WTC11 (cell line): ENCODE measurements at places on chromosomes 7 and 10.

- DNase-seq: no peak
Observed at GRCh38 chr10:53697038-53697437, 924.5 kb upstream of the MBL2 start.

GRCh38 chr10:78341953-78342614 lies 308.4 kb downstream of the RPS24 start:
- DNase-seq: no peak

GRCh38 chr7:142108728-142109505 lies 2.6 kb upstream of the MGAM2 start:
- DNase-seq: no peak

- DNase-seq: no peak
Observed at GRCh38 chr7:262251-262572, 27.8 kb upstream of the FOXL3 start.

- DNase-seq: no peak
Observed at GRCh38 chr10:128130051-128130450, 3.8 kb upstream of the MKI67 start.

DNA sequence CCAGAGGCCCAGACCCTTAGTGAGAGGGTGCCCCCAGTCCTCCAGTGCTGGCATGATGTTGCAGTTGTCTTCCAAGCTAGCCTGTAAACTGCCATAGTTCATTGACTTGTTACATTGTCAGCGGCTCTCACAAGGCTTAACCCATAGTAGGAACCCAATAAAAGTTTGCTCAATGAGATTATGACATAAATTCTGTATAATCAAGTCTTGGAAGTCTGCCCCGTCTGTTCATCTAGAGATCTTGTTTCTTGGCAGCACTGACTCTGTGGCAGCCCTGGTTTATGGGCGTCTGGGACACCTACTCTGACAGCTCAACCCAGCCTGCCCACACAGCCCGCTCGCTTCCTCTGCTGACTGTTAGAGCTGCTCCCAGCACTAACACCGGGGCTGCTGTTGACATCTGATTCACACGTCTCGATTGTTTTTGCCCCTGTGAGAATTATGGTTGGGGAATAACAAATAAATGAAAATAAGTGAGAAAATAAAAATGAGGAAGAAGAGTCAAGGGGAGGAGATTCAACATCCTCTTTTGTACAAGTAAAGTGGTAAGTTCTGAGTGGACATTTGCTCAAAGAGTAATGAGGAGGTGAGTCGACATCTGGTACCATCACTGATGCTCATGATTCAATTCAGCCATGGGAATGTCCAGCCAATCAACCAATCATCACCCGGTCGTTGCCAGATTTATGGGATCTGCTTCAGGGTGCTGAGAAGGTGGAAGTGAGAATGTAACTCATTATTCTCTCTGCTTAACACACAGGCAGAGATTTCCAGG lies 160.8 kb downstream of the SPAG6 start:
- DNase-seq: no peak

GRCh38 chr10:17272648-17273047 lies 44.6 kb downstream of the VIM start:
- no peak for DNase-seq

DNA sequence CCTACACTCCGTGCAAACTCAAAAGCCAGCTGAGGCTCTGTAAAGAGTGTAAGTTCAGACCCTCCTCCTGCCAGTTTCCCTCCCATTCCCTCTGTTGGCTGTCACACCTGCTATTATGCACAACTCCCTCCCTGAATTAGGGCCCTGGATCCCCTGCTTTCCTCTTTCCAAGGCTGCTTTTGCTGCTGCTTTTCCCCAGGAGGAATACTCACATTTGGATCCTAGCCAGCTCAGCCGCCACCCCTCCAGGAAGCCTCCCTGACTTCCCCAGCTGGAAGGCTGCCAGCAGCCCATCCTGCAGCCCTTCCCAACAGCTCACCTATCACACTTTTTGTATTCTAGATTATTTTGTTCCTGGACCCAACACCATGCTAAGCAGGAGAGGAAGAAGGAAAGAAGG lies 40.9 kb upstream of the WDR11 start:
- no peak for DNase-seq

GRCh38 chr7:154777023-154777422 lies 225.9 kb downstream of the PAXIP1 start:
- no peak for DNase-seq

GRCh38 chr7:26633557-26633956 lies 230.8 kb downstream of the SKAP2 start:
- no peak for DNase-seq

- DNase-seq: no peak
Observed at GRCh38 chr7:37495574-37496184, 47.0 kb upstream of the ELMO1 start.

DNA sequence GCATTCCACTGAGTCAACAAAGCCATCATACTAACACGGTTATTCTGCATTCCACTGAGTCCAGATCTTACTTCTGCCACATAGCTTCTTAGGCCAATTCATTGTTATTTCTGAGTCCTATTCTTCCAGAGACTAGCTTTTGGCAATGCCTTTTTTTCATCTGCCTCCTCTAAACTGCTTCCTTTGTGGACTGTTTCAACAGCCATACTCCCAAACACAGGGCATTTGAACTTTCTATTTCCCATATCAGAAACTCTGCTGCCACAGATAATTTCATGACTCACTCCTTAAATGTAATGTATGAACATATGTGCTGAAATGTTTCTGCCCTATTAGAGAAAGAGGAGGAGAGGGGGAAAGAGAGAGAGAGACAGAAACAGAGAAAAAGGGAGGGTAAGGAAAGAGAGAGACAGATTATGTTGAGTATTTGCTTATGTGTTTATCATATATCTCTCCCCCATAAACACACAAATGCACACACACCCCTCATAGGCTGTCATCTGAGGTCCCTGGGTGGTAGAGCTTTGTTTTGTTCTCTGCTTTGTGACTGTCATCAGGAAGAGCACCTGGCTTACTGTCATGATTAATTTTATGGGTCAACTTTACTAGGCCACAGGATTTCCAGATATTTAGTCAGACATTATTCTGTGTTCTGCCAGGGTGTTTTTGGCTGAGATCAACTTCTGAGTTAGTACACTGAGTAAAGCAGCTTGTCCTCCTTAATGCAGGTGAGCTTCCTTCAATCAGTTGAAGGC lies 308.0 kb upstream of the KCND2 start:
- DNase-seq: no peak

- no peak for DNase-seq
Observed at GRCh38 chr10:131166486-131166885, 145.0 kb downstream of the TCERG1L start.

GRCh38 chr7:155795951-155796350 lies 16.3 kb downstream of the SHH start:
- no peak for DNase-seq

DNA sequence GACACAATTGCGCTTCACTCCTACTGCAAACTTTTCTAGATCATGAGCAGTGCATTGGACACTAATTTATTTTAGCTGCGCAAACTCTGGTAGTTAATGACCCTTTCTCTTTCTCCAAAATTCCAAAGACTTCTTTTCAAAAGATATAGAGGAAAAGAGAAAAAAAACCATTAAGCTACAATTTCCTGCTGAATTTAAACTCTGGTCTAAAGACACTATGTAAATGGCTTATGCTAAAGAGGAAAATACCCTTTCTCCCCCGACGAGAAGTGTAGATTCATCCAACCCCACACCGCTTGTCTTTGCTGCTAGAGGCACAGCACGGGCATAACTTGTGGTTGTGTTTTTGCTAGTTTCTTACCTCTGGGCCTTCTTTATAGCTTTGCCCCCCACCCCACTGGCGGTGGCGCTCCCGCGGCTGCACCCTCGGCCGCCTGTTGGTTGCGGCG lies 84.1 kb downstream of the SNX10 start:
- DNase-seq: no peak

DNA sequence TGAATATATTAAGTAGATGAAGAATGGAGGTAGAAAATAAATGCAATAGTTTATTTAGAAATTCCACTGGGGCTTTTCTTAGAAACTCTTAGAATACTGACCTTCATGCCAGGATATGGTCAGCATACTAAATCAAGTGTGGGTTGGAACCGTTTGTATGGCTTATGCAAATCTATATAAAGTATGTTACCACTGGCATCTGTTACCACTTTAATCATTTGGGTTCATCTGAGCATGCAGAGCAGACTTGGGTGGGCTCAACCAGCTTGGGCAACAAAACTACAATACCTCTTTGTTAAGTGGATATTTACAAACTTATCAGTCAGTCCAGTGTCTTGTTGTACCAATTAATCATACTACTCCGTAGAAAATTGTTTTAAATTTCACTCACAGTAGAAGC lies 125.8 kb downstream of the CRPPA start:
- no peak for DNase-seq

DNA sequence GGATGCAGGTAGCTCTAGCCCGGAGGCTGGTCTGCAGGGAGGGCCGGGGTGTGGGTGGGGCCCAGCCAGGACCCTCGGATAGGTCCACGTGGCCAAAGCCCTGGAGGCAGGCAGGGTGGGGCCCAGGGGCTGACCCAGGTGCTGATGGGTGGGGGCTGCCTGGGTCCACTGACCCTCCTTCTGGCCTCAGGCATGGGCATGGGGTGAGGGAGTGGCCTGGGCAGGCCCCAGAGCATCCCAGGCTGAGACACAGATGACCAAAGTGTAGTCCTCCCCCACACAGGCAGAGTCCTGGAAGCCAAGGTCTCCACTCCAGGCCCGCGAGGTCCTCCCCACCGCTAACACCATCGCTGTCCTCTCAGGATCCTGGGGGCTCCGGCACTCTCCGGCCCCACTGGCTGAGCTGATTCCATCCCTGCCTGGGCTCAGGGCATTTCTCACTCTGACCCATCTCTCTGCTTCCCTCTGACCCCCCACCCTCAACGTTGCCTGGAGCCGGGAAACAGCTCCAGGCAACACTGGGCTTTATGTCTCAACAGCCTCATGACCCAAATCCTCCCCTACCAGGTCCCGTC lies 20.7 kb upstream of the PPP2R2D start:
- DNase-seq: no peak

GRCh38 chr10:71312811-71313789 lies 6.0 kb upstream of the SLC29A3 start:
- DNase-seq: no peak

DNA sequence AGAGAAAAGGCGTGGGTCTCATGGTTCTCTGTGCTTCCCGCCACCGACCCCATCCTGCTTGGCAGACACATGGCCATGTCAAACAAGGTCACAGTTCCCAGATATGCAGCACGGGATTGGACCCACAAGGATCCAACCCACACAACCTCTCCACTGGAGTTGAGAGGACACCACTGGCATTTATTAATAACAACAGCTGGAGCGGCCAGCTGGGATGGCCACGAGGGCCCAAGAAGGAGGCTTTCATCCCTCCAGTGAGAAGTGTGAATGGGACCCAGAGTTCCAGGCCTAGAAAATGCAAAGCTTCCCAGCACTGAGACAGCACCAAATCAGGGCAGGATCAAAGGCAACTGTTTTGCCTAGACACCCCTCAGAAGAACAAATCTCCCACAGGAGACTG lies 31.5 kb downstream of the FGFR2 start:
- no peak for DNase-seq

DNA sequence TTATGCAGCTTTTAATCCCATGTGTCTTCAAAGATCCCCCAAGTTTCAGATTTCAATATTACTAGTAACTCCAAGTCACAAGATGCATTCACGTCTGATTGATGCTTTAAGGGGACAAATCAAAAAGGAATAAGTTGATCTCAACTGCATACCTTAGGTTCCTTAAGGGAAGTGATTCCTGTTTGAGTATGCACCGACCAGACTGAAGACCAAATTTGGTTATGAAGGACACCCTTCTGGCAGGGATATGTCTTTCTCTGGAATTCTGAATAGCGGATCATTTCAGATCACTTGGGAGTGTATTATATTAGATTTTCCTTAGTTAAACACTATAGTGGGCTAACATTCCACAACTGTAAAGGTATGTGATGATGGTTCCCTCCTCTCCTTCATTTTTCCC lies 4.3 kb downstream of the KIF5B start:
- no peak for DNase-seq

DNA sequence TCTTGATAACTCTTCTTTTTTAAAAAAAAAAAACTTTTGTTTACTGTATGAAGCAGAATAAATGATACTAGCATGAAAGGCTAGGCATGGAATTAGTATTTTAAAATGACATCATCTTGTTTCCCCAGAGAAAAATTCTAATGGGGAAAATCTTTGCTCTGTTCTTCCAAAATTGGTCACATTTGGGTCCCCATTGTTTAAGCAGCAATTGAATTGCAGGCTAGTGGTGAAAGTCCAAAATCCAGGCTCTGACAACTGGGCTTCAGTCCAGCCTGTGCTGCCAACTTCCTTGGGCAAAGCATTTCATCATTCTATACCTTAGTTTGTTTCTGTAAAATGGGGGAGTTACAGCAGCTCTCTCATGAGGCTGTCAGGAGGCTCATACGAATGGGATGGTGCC lies 726.4 kb downstream of the KCNMA1 start:
- DNase-seq: no peak

GRCh38 chr7:144519925-144520324 lies 116.4 kb upstream of the NOBOX start:
- no peak for DNase-seq

- DNase-seq: no peak
Observed at GRCh38 chr7:126016722-126017121, 1087.1 kb upstream of the POT1 start.

DNA sequence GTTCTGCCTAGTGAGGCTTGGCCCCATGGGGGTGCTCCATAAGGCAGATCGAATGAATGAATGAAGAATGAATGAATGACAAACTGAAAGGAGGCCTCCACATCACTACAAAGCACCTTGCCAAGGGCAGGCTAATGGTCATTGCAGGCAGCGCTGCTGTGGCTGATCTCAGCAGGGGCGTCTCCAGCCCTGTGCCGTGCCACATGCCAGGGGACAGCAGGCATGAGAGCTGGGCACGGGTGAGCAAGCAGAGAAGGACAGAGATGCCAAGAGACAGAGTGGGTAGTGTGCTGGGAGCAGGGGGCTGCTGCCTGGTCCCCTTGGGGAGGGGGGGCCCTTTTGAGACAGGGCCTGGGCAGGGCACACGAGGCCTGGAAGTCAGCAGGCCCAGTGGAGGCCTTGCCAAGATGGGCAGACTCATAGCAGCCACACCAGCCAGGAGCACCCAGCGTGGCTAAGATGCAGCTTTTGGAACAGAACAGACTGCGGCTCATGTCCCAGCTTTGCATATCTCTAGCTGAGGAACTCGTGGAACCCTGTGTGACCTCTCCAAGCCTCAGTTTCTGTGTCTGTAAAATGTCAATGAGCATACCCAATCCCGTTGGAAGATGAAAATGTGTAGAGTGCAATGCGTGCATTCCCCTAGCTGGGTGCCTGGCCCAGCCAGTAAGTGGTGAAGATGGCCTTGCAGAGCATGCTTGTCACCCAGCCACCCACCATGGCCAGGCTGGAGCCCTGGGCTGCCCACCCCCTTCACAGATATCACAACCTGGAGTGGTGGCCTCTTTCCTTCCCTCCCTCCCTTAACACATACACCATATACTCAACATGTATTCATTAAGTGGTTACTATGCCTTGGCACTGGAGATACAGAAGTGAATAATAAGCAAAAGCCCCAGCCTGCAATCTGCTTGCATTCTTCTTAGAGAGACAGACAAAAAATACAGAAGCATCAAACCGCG lies 61.1 kb upstream of the LRRC18 start:
- no peak for DNase-seq
